Stimulated activated CD8-positive, alpha-beta memory T cell treated with anti-CD3 and anti-CD28 coated beads, Interleukin-15, amount 100 ng/mL, for 1 hour (primary cell): ENCODE measurements at places on chromosomes 5 and 9.

GRCh38 chr9:70392189-70392588 lies 22.3 kb downstream of the KLF9 start:
- no peak for DNase-seq

- DNase-seq: no peak
Measured at GRCh38 chr5:172820046-172820767, 13.8 kb upstream of the ERGIC1 start.

DNA sequence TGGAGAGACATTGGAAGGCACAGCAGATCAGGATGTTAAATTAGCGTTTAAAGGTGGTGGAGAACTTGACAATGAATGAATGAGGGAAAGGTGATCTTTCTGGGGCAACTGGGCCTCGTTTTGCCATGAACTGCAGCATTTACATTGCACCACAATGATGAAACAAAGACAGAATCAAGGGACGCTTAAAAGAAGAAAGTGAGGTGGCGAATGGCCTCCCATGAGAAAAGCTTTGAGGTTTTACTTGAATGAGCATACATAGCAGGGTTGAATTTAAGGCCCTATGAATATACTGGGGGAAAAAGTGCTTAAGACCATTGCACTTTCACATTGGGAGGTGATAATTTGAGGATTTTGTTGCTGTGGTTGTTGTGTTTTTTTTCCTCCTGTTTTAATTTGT lies 476.4 kb downstream of the ISL1 start:
- no peak for DNase-seq

DNA sequence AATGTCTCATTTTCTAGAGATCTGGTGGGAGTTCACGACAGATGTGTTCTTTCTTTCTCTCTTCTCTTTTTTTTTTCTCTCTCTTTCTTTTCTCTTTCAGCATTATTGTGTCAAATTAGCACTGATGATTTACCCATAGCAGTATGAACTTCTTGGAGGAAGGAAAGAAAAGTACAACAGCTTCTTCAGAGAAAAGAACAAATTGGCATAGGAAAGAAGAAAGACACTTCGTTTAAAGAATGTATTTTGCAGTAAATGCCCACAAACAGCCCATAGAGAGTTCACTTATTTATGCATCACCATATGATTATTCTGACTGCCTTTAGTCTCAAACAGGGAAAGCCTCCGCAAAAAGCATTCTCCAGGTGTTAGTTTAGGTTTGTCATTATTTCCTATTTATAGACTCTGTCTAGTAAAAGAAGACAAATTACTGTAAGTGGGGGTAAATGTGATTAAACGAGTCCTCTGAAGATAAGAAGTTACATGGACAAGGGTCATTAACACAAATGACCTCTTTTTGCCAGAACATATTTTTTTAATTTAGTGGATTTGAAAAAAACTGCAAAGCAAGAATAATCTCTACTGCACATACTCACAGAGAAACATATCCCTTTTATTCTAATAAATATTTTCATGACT lies 68.0 kb downstream of the POU5F2 start:
- no peak for DNase-seq

GRCh38 chr5:148796936-148797335 lies 29.5 kb upstream of the ADRB2 start:
- no peak for DNase-seq

- no peak for DNase-seq
Measured at GRCh38 chr9:104094534-104095015, 466 bp downstream of the SMC2 start.

DNA sequence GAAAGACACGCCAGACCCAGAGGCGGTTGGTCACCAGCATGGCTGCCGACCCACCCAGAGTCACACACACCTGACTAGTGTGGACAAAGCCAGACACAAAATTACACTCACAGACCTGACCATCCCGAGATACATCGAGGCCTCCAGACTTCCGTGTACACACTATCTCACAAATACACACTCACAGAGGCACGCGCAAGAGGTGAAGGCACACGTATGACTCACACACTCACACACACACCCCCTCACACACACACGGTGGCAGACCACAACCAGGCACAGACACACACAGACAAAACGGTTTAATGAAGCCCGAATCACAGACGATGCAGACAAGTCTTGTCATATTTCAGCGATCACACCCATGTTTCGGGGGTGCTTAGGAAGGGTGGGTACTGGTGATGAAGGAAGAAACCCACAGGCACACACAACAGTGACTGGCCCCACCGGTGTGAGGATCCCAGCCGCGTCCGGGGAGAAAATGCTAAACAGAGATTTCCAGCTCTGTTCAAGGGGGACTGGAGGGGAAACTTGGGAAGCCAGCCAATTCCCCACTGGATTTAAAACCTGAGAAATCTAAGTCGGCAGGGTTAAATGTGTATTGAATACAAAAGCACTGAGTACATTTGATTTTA lies 51.3 kb downstream of the CRB2 start:
- no peak for DNase-seq

DNA sequence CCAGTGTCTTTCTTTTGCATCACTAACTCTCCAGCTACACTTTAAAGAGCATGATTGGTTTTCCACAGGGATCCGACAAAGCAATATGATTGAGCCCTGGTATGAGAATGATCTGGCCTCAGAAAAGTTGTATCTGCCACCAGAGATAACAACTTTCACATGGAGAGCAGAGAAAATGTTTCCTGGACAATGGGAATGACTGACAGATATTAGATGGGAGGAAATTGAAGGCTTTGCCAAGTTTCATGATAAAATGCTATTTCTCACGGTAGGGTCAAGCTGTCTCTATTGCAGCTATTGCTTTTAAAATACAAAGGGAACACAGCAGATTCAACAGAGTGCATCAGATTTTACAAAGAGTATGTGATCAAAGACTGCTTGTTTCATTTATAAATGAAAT lies 56.4 kb upstream of the GLIS3 start:
- DNase-seq: no peak
